ENCODE measurements at places on chromosomes 7 and 10. TPM values are rescaled to one million over a fixed set of nuclear protein-coding genes. Genes with fewer than 3 reads are reported as not detected.

SFTPA2 gene
- not detected for total RNA-seq

GLI3 gene
- total RNA-seq: 2.4 TPM

AKR1C3 gene
- 69.5 TPM for total RNA-seq

WDR86 gene
- total RNA-seq: 0.13 TPM

MMRN2 gene
- total RNA-seq: 6.1 TPM

LLCFC1 gene
- total RNA-seq: not detected

NEUROD6 gene
- total RNA-seq: not detected

GTF2IRD1 gene
- 23.7 TPM for total RNA-seq

HTR7 gene
- 16.3 TPM for total RNA-seq

Data from bronchial epithelial cell (primary cell).